ENCODE measurements at places on chromosomes 12 and 14. TPM values are rescaled to one million over a fixed set of nuclear protein-coding genes. Genes with fewer than 3 reads are reported as not detected.

- no peak for DNase-seq
Observed at GRCh38 chr12:127223011-127223410, 1044.0 kb upstream of the TMEM132C start.

- DNase-seq = peak; percentile 17
Observed at GRCh38 chr14:75720842-75721498, 59.9 kb downstream of the TTLL5 start.

GRCh38 chr12:53938326-53939140, at the start of gene HOXC13:
TSS of gene HOXC13 (plus strand) at chr12:53938831. CDS start at chr12:53938907, 76 bp downstream.
- DNase-seq = peak; percentile 84

- no peak for DNase-seq
Observed at GRCh38 chr12:51744235-51744634, 104.3 kb downstream of the FIGNL2 start.

DNA sequence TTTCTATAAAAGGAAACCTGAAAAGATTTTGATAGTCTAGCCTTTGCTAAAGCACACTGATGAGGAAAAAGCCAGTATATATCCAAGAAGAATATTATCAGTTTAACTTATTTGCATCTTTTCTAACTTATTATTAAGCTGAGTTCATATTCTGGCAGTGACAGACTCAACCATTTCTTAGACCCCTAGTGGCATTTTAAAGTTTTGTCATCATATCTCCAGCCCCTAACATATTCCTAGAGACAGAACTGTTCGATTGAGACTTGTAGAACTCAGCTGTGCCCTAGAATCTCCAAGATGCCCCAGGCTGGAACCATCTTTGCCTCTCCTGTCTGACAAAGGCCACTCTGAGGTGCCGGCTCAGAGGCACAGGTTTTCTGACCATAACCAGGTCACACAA, 365.6 kb downstream of the NELL2 start:
- DNase-seq = no peak

DNA sequence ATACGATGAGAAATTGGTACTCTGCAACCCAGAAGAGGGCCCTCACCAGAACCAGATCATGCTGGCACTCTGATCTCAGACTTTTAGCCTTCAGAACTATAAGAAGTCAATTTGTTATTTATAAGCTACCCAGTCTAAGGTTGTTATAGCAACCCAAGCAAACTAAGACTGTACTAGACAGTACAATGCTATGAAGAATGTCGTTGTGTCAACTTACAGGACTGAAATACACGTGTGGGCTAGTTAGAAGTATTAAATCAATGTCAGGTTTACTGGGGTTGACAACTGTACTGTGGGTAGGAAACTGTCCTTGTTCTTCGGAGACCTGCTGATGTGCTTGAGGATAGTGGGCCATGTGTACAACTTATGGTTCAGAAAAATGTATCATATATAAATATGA, 19.7 kb downstream of the DUSP16 start:
- DNase-seq = peak; percentile 13

DNA sequence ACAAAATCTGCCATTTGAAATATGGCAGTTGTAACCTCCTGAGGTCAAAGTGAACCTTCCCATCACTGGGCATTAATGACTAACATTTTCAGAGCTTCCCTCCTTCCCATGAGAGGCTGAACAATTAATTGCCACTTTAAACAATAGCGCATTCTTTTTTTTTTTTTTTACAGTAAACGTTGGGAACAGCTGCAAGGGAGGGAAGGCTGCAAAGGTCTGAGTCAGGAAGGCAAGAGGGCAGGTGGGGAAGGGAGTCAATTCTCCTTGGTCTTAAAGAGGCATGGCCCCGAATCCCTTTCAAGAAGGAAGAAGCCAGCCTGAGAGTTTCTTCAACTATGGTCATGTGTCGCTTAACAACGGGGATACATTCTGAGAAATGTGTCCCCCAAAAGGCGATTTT, 41.0 kb upstream of the PLEKHG3 start:
- no peak for DNase-seq

DNA sequence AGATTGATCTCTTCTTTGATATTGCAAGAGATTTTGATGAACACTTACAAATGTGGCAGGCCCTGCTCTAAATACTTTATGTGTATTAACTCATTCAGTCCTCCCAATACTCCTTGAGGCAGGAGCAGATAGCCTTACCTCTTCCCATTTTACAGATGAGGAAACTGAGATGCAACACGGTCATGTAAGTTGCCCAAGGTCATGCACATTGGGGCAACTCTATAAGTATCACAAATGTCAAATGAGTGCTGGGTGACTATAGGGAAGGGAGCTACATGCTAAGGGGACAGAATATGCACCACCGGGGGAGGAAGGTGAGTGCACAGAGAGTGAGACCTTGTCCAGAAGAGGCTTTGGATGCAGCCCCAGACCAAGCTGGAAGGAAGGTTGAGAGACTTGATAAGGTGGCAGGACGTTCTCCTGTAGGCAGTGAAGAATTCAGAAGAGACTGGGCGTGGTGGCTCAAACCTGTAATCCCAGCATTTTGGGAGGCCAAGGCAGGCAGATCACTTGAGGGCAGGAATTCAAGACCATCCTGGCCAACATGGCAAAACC, 132.3 kb upstream of the PWP1 start:
- no peak for DNase-seq

DNA sequence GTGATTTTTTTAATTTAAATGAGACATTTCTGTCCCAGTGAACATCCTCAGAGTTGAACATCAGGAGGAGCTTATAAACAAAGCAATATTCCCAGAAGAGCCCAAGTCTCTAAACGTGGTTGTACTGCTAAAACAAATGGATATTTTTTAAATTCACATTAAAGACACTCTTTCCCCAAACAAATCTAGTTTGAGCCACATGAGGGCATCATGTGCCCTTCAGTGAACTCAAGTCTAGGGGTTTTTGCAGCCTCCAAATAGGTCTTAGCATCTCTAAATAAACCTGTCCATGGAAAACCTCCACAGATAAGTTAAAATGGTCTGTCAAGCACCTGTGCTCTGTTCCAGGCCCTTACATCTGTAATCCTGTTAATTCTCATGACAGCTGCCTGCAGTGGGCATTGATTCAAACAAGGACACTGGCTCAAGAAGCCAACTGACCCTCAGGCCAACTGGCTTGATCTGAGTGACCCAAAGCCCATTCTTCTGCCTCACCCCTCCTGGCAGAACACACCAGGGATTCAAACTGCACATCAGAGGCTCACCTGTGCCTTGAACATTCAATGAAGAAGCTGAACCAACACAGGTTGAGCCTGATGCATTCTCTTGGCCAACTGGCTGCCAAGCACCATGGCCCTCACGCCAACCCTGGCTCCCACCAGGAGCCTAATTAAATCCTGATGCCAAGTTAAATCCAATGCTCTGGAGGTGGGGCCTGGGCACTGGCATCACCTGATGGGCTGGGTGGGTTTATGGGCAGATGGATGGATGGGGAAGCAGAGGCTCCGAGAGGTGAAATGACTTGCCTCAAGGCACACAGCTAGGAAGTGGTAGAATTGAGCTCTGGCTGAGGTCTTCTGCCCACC, 8.6 kb downstream of the ISCU start:
- DNase-seq = no peak

- DNase-seq = no peak
Observed at GRCh38 chr14:23572836-23573235, 5.2 kb upstream of the AP1G2 start.

DNA sequence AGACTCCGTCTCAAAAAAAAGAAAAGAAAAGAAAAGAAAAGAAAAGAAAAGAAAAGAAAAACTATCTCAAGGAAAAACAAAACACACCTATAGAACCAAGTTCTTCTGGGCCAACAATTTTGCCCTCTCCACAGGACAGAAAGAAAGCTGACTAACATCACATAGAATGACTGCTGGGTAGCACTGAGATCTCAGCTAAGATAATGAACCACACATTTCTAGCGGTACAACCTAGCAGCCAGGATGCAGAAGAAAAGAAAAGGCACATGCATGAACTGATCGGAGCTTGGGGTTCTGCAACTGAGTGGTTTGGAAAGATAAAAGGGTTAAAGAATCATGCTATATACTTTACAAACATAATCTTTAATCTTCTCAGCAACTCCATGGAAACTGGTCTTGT, 19.5 kb downstream of the TMED10 start:
- DNase-seq = no peak

GRCh38 chr12:110199339-110200123, 75.4 kb downstream of the IFT81 start:
- DNase-seq = peak; percentile 0

- no peak for DNase-seq
Observed at GRCh38 chr12:44673811-44674210, 202.3 kb downstream of the NELL2 start.

DNA sequence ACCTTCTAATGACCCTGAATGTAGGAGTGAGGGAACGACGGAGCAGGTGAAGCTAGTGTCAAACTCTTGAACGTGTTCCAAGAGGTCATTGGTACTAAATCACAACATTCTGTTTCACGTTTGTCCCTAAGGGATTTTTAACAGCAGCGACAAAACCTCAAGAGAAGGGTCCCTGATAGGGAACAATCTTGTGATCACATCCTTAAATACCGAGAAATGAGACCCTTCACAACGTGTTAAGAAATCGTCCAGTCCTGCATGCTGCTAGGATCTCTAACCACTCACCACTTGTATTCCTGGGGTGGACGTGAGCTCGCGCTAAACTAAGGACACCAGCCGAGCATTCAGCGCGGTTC, 134.1 kb upstream of the KRAS start:
- DNase-seq = no peak

DNA sequence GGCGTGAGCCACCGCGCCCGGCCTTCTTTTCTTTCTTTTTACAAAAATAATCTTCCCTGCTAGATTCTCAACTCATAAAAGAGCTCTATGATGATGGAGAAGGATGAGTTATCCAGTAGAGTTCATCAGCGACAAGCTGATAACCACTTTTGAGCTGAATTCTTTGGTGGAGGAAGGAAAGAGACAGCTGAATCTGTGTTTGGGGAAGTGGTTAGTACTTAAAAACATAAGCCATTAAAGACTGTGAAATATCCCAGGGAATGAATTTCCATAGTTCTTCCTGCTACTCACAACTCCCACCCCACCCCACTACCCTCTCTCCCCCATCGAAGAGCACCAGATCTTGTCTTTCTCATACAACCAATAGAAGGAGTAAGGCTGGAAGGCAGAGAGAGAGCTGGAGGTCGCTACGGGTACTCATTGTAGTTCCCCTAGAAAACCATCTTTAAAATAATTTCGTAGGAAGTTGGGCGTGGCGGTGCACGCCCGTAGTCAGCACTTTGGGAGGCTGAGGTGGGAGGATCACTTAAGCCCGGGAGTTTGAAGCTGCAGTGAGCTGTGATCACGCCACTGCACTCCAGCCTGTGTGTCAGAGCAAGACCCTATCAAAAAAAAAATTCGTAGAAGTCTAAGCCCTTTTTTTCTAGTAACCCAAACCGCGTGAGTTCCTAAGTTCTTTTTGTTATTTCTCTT, 647 bp upstream of the ESPL1 start:
- no peak for DNase-seq

GRCh38 chr14:22821193-22822015, 6.2 kb upstream of the SLC7A7 start:
- no peak for DNase-seq

GRCh38 chr12:65466911-65467310, 188.4 kb downstream of the MSRB3 start:
- DNase-seq = no peak

DNA sequence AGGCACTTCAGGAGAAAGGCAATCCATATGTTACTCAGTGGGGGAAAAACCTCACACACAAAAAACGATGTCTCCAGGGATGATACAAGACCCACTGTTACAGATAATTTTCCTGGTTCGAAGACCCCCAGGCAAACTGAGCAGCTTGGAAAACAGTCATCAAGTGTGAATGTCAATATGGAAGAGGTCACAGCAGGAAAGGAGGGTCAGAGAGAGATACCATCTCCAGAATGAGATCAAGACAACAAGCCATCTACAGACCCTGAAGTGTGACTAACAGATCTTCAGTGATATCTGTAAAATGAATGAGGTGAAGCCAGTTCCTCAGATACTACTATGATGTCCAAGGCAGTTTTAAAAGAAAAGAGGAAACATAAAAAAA, 28.6 kb downstream of the GNS start:
- DNase-seq = no peak

GRCh38 chr14:33309106-33309505, 370.4 kb downstream of the NPAS3 start:
- DNase-seq = no peak

DNA sequence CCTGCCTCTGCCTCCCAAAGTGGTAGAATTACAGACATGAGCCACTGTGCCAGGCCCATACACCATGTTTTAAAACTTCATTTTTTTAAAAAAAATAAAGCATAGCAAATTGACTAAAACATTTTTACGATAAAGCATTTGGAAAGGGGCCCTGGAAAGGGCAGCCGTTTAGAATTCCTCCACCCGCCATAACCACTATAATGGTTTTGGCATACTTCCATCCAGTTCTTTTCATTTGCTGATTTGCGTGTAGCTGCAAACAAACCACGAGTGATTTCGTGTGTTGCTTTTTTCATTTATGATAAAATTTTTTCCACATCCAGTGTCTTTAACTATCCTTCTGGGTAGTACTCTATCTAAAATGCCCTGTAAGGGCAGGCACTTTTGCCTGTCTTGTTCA, 91.8 kb upstream of the RIN3 start:
- no peak for DNase-seq

DNA sequence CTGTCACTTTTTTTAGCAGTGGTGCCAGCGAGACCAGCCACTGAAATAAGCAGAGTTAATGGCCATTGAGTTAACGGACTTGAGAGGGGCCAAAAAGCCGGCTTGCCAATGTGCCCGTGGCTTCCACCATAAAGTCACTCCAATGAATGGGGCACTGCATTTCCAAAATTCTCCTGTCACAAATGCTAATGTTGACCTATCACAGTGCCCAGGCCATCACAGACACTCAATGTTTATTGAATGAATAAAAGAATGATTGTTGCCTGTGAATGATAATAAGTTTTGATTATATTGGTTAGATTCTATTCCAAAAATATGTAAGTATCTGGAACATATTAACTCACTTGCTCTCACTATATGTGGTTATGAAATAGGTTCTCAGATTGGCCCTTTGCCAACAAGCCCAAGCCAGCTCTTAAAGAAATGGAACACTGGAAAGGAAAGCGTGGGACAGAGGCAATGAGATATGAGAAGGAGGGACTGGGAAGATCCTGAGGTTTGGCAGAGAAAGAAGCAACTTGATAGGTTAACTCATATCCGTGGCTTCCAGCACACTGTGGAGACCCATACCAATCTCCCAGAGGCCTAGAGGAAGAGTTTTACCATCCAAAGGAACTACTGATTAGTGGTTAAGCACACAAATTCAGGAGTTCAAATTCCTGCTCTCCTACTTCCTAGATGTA, 108.7 kb downstream of the BTG1 start:
- DNase-seq = no peak

- no peak for DNase-seq
Observed at GRCh38 chr12:105858981-105859710, 279.6 kb downstream of the NUAK1 start.

RHNO1 gene
- total RNA-seq = 28.6 TPM

CACNA1C gene
- 19.2 TPM for total RNA-seq

KCNJ8 gene
- total RNA-seq = 9.1 TPM

SCARB1 gene
- 10.9 TPM for total RNA-seq

TMPRSS12 gene
- total RNA-seq = not detected

APOF gene
- not detected for total RNA-seq

TSPAN11 gene
- total RNA-seq = 10.0 TPM

ZFYVE26 gene
- 37.6 TPM for total RNA-seq

TMEM179 gene
- not detected for total RNA-seq

TAPBPL gene
- total RNA-seq = 11.8 TPM

KRT82 gene
- total RNA-seq = not detected
